ENCODE measurements at places on chromosomes 12 and 14.

DNA sequence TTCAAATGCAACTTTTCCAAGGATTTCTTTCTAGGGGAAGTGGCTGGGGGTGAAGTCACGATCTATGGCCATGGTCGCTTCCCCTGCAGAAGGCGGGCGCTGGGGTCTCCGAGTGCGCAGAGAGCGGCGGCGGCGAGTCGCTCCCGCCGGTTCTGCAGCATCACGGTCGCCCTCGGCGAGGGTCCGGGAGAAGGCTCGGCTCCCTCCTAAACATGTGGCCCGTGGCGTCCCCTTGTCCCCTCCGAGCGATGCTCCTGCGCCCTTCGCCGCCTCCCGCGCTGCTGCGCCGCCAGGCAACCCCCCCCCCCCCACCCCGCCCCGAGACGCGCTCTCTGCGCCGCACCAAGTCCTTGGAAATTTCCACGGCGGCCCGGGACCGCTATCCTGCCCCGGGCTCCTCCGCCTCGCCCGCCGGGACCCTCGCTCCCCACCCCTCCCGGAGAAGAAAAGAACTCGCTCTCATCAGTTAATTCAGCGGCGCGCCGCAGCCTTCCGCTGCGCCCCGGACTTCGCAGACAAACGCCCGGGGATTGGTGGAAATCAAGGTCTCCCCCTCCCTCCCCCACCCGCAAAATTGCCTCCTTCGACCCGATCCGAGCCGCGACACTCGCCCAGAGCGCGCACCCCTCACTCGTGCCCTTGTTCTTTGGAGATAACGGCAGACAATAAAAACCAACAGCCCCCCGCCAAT lies at the start of gene ST8SIA1:
Gene ST8SIA1, minus strand, starts transcription at position 298 of the 691 bp plus-strand sequence. CDS start 475 bp downstream, outside the sequence.
- DNase-seq: no peak

DNA sequence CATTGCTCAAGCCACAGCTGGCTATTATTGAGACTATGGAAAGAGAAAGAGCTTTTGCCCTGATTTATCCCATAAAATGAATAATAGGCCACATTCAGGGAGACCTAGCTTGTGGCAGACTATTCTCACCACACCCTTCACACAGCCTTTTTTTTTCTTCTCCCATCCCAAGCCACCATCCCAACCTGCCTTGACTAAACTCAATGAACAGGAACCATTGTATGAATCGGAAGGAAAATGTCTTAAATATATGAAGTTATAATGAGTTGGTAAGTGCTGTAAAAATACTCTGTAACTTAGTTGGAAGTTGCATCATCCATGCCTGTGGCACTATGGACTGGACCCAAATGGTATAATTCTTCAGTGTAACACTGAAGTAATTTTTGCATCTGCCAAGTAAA lies 338.4 kb downstream of the RAD51B start:
- DNase-seq: no peak

DNA sequence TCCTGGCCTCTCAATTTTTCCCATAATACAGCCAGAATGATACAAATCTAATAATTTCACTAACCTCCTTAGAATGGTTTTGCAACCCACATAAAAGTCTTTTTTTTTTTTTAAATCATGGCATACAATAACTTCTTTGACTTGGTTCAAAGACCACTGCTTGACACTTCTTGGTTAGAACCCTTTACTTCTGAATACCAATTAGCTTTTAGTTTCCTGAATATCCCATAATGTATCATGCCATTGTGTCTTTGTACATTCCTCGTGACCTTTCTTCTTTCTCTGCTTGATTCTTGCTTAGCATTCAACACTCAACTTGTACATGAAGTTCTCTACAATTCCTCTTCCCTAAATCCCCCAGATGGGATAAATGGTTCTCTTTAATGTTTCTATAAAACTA lies 19.3 kb downstream of the KLHL28 start:
- DNase-seq: no peak

DNA sequence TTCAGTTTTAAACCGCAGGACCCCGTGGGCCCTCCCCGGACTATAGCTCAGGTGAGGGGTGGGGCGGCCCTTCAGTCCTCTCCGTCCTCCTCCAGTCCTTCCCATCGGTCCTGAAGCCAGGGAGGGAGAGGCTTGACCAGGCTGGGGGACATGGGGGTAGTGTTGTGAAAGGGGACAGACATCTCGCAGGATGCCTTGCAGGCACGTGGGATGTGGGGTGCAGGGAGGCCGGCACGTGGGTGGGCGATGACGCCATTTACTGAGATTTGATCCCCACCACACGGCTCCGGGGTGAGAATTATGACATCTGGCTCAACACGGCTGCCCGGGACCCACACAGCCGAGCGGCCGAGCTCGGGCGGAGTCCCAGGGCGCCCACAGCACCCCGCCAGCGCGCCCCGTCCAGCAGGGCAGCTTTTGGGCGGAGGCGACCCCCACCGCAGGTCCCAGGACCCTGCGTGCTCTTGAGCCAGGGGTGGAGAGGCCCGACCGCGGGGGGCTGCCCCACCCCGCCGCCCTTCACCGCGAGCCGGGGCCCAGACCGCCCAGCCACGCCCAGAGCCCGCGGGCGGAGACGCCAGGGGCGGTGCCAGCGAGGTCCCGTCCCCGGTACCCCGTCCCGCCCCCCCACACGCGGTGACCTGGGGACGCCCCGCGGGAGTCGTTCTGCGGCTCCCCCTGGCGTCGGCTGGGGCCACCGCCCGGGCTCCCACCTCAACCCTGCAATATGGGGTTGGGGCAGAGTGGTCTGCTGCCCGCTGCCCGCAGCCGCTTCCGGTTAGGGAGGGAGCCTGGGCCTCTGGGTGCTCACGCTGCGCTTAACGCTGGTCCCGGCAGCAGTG lies 3.3 kb upstream of the EXOC3L4 start:
- DNase-seq: no peak

GRCh38 chr14:89349171-89350008 lies 67.6 kb downstream of the FOXN3 start:
- no peak for DNase-seq

GRCh38 chr12:107469011-107469410 lies 216.6 kb upstream of the PWP1 start:
- no peak for DNase-seq

- no peak for DNase-seq
Measured at GRCh38 chr14:23629832-23630396, 6.2 kb upstream of the DHRS2 start.

DNA sequence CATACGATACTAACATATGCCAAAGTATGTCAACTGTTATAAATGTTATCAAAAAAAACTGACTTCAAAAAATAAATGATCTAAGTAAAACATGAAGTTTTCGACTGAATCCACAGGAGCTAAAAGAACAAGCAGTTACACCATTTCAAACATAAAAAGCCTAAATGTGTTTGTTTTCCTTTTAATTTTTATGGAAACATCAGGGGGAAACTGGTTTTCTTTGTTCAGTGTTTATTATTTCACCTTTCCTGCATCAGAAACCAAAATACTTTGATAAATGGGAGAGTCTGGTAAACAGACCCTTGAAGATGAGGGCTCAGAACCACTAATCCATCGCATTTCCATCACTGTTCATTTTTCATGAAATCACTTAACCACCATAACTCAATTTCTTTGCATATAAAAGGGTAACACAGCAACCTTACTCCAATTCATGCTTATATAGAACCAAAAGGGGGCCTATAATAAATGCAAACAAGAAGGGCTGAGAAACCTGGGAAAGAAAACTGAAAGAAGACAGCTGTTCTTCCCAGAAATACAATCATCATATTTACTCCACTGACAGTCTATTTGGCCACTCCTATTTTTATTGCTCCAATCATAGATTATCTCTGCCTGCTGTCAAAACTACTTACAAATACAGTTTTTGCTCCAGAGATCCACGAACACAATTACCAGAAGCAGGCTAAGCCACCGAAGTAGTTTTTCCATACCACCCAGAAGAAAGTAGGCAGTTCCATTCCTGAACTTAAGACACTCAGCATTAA lies 17.0 kb downstream of the FGD6 start:
- no peak for DNase-seq

- no peak for DNase-seq
Measured at GRCh38 chr12:121600702-121601336, 20.0 kb upstream of the KDM2B start.

- no peak for DNase-seq
Measured at GRCh38 chr14:94021416-94022157, 4.6 kb upstream of the OTUB2 start.

DNA sequence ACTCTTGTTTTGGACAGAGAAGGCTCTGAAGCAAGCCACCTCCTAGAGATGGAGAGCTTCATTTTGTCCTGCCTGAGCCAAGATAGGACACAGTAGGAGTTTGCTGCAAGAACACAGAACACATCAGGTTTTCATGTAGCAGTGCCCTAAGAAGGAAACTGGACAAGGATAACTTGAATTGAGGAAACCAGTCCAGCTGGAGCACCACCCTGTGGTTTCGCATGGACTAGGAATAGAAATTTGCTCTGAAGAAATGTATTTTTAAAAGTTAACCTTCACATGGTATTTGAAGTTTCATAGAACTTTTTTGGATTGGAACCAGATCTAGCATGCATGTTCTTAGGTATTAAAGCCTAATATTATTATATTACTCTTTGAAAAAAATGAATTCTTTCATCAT lies 68.8 kb downstream of the RERG start:
- DNase-seq: no peak

DNA sequence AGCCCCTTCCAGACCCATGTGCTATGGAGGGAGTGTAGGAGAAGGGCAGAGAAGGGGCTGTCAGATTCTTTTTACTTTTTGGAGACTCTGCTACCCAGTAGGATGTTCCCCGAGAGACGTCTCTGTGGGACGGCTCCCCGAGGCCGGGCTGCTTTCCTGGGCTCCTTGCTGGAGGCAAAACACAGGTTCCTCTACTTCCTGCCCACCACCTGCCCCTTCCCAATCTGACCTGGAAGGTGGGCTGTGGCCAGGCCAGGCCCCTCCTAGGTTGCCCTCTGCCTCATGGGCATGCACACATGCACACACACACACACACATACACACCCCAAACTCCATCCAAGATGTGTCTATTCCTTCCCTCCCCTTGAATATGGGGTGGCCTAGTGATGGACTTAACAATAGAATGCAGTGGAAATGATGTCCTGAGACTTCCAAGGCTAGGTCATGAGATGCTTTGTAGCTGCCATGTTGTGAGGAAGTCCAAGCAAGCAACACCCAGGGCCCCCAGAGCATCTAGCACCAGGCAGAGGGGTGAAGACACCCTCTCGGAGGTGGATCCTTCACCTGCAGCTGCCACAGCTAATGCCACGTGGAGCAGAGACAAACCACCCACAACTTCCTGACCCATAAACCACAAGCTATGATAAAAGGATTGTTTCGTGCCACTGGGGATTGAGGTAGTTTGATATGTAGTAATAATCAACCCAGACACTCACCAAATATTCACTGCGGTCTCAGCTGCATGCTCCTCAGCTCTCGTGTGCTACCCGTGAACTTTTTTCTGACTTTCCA lies 1.6 kb upstream of the ASB2 start:
- no peak for DNase-seq

DNA sequence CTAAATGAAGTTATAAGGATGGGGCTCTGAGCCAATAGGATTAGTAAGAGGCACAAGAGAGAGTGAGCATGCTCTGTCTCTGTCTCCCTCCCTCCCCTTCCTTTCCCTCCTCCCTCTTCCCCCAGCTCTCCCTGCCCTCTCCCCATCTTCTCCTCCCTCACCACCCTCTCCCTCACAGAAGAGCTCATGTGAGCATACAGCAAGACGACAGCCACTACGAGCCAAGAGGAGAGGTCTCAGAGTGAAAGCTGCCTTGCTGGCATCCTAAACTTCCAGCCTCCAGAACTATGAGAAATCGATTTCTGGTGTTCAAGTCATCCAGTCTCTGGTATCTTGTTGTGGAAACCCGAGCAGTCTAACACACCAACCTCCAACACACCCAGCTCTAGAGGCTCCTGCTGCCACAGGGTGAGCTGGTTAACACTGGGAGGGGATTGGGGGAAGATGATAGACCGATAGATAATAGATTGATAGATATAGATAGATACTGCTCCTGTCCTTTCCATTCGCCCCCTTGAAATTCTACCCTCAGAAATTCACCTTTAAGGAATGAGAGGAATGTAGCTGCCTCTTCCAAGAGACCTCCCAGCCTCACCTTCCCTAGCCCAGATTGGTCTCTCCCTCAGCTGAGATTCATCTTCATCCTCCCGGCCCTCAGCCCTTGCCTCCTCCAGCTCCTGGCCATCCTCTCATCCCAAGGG lies 25.8 kb upstream of the ACTN1 start:
- DNase-seq: no peak

GRCh38 chr14:103606963-103607668 lies 21.9 kb upstream of the KLC1 start:
- DNase-seq: peak; percentile 69

- DNase-seq: no peak
Measured at GRCh38 chr12:106358396-106359241, 1.1 kb downstream of the POLR3B start.

DNA sequence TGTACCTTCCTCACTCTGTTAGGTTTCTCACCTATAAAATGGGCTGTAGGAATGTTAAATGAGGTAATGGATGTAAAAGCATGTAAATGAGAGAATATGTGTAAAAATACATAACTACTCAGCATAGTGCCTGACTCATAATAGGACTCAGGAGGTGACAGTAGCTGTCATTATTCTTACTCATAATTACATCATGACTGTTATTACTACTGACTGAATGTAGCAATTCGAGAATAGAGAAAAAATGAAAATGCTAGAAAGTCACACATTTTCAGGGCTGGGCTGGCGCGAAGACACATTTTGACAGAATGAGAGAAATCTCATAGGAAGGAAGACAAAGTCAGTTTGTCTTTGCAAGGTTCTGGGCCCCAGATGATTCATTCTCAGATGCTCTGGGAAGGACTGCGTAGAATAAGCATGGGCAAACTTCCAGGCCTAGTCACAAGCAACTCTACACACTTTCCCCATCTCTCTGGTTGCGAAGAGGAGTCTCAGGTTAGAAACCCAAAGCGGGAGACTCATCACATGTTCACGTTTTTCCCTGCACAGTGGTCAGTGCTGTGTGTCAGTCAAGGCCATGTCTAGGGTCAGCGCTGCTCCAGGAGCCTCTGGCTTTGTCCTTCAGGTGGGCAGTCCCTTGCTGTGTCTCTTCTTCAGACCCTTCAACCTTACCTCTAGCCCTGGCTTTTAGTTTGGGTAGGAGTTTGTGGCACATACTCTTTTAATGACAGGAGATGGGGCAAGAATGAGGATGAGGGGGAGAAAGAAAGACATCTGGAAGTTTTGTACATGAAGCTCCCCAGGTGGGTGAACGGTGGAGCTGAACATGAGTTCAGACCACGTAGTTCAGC lies 8.4 kb downstream of the GPRC5A start:
- peak; percentile 87 for DNase-seq

DNA sequence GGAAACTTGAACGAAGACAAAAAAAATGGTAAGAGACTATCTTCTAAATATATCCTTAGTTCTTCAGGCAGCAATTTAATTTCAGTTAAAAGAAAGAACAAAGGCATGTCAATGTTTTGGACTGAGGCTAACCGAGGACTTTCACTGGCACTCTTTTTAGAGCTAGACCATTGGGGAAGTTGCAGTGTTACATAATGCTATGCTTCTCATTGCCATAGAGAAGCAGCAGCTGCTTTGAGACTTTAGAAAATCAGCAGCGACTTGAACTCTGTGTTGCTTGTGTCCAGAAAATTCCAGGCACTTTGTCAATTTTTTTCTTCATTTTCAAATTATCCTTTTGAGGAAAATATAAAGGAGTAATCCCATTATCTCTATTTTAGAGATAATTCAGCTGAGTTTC lies 964.2 kb downstream of the NRXN3 start:
- no peak for DNase-seq

- DNase-seq: peak; percentile 21
Measured at GRCh38 chr14:35553808-35554207, 19.8 kb downstream of the INSM2 start.
